Placental epithelial cell (primary cell): ENCODE measurements at places on chromosomes 1 and 21. TPM values are rescaled to one million over a fixed set of nuclear protein-coding genes. Genes with fewer than 3 reads are reported as not detected.

Gene RAB42
- 1.6 and 2.4 TPM in 2 replicates for total RNA-seq

Gene KRTAP19-1
- not detected in 2 replicates for total RNA-seq

Gene PSMA5
- 24.3 and 39.0 TPM in 2 replicates for total RNA-seq

Gene LCE2A
- total RNA-seq = 0.79 TPM in 1 of 2 replicates, not detected in the other

Gene PPP1R15B
- total RNA-seq = 56.5 and 68.0 TPM in 2 replicates

Gene KLHDC7A
- total RNA-seq = under 0.01 TPM in 1 of 2 replicates, not detected in the other

Gene DIO1
- total RNA-seq = not detected in 2 replicates

Gene DTL
- total RNA-seq = 4.3 and 9.8 TPM in 2 replicates

Gene KANK4
- total RNA-seq = 137 TPM in 2 replicates

Gene LHX8
- not detected in 2 replicates for total RNA-seq

Gene RIMS3
- under 0.01 and 0.65 TPM in 2 replicates for total RNA-seq

Gene KIRREL1
- 32.6 and 47.0 TPM in 2 replicates for total RNA-seq

Gene BSND
- not detected in 2 replicates for total RNA-seq

Gene INTS7
- 16.9 and 19.7 TPM in 2 replicates for total RNA-seq

Gene MYOG
- not detected in 2 replicates for total RNA-seq

Gene ACP6
- total RNA-seq = 2.4 and 4.9 TPM in 2 replicates

Gene PRKAA2
- under 0.01 and 0.11 TPM in 2 replicates for total RNA-seq

Gene NBPF14
- total RNA-seq = 15.3 and 23.6 TPM in 2 replicates

Gene TNFSF4
- total RNA-seq = 0.79 and 2.8 TPM in 2 replicates

Gene CYP4A22
- total RNA-seq = not detected in 2 replicates
